CD4-positive, alpha-beta T cell (primary cell): ENCODE measurements at places on chromosomes 12 and 14. TPM values are rescaled to one million over a fixed set of nuclear protein-coding genes. Genes with fewer than 3 reads are reported as not detected.

PPP1R36 gene
- total RNA-seq, result not detected

KLRK1 gene
- total RNA-seq, result 0.96 TPM

CSRP2 gene
- total RNA-seq, result not detected

CLEC14A gene
- not detected for total RNA-seq

DNA sequence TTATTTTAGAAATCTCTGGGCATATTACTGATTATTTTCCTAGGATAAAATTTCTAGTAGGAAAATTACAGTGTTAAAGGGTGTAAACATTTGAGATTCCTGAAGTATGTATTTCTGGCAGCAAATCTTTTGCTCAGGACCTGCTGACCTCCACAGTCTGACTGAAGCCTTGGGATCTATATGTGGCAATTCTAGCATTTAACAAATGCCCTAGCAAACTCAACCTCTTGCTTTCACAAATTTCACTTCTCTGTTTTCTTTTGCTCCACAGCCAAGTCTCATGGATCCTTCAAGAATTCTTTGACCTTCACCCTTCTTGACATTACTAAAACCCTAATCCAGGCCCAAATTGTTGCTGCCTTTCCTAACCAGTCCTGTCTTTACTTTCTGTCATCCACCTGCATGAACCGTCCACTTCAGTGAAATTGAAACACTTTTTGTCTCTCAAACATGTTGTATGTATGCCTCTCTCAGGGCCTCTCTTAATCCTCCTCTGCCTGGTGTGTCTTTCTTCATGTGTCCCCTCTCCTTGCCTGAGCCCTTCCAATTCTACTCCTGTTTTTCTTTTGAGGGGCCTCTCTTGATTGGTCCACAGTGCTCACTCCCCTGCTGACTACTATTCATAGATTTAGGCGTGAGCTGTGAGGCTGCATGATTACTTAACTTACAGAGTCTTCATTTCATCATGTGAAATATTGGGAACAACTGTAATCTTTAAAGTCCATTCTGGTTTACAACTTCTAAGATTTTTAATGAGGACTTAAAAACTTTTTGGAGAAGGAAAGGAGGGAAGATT is 5.1 kb upstream of the DYRK4 start:
- H3K4me3 ChIP-seq, result no peak overlapping the region
- DNase-seq, result no peak

DNA sequence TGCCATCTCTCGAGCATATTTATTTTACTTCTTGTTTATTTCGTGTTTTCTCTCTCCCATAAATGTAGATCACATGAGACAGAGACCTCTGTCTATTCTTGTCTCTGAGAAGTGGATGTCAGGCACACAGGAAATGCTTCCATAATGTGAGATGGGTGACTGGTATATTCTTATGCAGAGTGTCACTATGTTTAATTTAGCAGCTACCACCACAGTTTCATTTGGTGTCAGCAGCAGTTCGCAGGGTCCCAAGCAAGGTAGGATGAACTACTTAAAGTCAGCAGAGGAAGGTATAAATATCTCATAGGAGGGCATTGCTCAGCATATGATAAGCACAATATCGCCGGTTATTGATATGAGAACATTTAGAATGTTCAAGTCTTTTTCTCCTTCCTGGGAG is 180.9 kb upstream of the CNTN1 start:
- DNase-seq, result no peak
- no peak overlapping the region for H3K4me3 ChIP-seq
- H3K36me3 ChIP-seq, result no peaks in the 10 kb centered on the region
- no peak overlapping the region for H3K27ac ChIP-seq
- no peaks in the 10 kb centered on the region for H3K4me1 ChIP-seq

- peaks cover 76% of the 10 kb centered on the region for H3K27me3 ChIP-seq
- DNase-seq, result no peak
- H3K27ac ChIP-seq, result no peak overlapping the region
- H3K4me1 ChIP-seq, result no peaks in the 10 kb centered on the region
- no peaks in the 10 kb centered on the region for H3K36me3 ChIP-seq
- H3K4me3 ChIP-seq, result no peak overlapping the region
Observed at GRCh38 chr12:114668151-114668885, 15.7 kb downstream of the TBX3 start.

DNA sequence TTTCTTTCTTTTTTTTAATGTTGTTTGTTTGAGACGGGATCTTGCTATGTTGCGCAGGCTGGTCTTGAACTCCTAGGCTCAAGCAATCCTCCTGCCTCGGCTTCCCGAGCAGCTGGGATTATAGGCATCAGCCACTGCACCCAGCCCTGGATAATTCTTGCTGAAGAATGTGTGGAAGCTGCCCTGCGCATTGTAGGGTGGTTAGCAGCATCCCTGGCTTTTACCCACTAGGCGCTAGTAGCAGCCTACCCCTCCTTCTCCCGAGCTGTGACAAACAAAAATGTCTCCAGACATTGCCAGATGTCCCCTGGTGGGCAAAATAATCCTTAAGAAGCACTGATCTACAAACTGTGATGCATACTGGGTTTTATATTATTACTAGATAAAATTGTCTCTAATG is 6.6 kb downstream of the DCAF4 start:
- peaks cover 3% of the 10 kb centered on the region for H3K36me3 ChIP-seq
- H3K4me1 ChIP-seq, result peaks cover 10% of the 10 kb centered on the region
- H3K27me3 ChIP-seq, result no peaks in the 10 kb centered on the region

DNA sequence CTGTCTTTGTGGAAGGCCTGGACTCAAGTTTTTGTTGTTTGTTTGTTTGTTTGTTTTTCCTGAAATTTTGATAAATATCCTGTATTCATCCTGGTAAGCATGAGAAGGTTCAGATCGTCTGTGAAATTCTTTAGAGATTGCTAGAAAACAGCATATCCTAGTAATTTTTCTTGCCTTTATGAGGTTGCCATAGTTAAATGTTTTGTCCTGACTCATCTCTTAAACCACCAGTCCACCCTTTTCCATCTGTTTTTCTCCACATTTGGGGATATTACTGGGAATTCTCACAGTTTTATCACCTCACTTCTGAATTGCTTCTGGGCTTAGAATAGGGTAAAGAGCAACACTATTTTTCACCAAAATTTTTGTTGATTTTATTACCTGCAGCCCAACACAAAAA is 248.3 kb downstream of the FBXL14 start:
- no peaks in the 10 kb centered on the region for H3K36me3 ChIP-seq
- H3K4me3 ChIP-seq, result no peak overlapping the region
- no peak for DNase-seq
- H3K4me1 ChIP-seq, result no peaks in the 10 kb centered on the region
